ENCODE measurements at places on chromosomes 4 and X. TPM values are rescaled to one million over a fixed set of nuclear protein-coding genes. Genes with fewer than 3 reads are reported as not detected.

RAB41 gene
- total RNA-seq, result not detected

DIPK2B gene
- 9.1 TPM for total RNA-seq

TEX13D gene
- total RNA-seq, result not detected

FBXL5 gene
- total RNA-seq, result 73.9 TPM

TBC1D9 gene
- 58.6 TPM for total RNA-seq

TBC1D8B gene
- total RNA-seq, result 3.3 TPM

LUZP4 gene
- total RNA-seq, result not detected

CENPI gene
- total RNA-seq, result 9.5 TPM

HMGN5 gene
- 1.2 TPM for total RNA-seq

CCDC110 gene
- 0.75 TPM for total RNA-seq

APELA gene
- not detected for total RNA-seq

SHOX gene
- not detected for total RNA-seq

GPR82 gene
- not detected for total RNA-seq

OPN1MW3 gene
- not detected for total RNA-seq

TMEM47 gene
- total RNA-seq, result 24.2 TPM
